Activated CD4-positive, alpha-beta T cell treated with anti-CD3 and anti-CD28 coated beads, Interleukin-2, amount 50 U/mL, for 16 hours (primary cell): ENCODE measurements at places on chromosomes 7 and 10.

GRCh38 chr10:50592961-50593418 lies 30.8 kb downstream of the SGMS1 start:
- no peak for DNase-seq

DNA sequence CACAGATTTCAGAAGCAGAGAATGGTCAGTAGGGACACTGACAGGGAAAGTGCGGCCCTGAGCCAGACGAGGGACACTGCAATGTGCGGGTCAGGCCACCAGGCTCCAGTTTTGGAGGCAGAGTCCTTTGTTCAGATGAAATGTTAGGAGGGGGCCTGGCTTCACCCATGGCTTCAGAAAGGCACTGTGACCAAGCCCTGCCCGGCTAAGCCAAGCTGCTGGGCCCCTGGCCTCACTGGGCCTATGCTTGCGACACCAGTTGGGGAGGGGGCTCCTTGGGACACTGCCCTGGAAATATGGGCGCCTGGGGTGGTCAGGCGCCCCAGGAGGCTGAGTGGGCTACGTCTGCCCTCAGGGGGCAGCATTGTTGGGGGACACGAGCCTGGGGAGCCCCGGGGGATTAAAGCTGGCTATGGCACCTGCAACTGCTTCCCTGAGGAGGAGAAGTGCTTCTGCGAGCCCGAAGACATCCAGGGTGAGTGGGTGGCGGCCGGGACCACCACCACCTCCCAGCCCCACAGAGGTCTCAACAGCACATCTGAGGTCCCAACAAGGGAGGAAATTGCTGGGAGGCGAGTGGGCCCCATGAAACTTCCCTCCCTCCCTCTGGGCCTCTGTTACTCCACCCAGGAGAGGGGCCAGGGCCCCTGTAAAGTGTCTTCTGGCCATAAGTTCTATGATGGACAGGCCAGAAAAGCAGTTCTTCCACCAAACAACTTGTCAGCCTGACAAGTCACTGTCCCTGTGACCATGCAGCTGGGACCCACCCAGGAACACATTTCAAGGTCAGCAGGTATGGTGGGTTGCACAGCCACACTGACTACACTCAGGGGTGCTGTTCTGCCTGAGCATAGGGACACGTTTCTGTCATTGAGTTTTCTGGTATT lies 24.8 kb upstream of the CSGALNACT2 start:
- no peak for DNase-seq

- no peak for DNase-seq
Measured at GRCh38 chr7:16669581-16669980, 23.6 kb downstream of the BZW2 start.

- no peak for DNase-seq
Measured at GRCh38 chr10:34585422-34586112, 229.5 kb downstream of the PARD3 start.
